Activated CD4-positive, alpha-beta T cell treated with anti-CD3 and anti-CD28 coated beads, Interleukin-2, amount 50 U/mL, for 24 hours (primary cell): ENCODE measurements at places on chromosomes 3 and 15.

DNA sequence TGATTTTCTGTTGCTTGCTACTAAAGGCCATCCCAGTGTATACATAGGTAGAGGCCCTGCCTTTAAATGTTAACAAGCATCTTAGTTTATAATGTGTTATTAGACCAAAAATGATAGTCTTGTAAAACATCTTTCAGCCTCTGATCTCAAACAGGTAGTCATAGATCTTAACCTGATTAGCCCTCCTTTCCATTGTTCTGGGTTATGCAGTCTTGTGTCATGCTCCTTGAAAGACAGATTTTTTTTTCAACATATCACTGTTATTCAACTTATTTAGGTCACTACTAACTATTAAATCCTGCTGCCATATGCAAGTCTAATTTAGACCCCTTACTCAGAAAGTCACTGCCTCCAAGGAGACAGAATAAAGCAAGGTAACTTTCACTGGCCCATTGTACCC, 19.1 kb upstream of the CLDN16 start:
- DNase-seq, result no peak

DNA sequence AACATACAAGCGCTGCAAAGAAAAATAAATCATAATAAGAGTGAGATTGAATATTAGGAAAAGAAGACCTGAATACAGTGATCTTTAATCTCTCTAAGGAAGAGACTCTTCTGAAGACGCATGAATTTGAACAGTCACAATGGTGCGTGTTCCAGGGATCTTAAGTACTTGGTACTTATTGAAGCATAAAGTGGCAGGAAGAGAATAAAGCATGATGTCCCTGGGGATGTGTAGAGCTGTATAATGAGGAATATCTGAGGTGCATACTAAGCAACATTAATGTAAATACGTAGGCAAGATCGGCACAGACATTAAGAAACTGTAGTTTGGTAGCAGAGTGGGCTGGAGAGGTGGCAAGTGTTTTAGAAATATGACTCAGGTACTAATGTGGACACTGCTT, 246.2 kb upstream of the MCTP2 start:
- no peak for DNase-seq

GRCh38 chr3:44510000-44510368, 32.5 kb upstream of the ZNF445 start:
- no peak for DNase-seq

GRCh38 chr15:22839046-22839695, 705 bp downstream of the NIPA2 start:
- no peak for DNase-seq

DNA sequence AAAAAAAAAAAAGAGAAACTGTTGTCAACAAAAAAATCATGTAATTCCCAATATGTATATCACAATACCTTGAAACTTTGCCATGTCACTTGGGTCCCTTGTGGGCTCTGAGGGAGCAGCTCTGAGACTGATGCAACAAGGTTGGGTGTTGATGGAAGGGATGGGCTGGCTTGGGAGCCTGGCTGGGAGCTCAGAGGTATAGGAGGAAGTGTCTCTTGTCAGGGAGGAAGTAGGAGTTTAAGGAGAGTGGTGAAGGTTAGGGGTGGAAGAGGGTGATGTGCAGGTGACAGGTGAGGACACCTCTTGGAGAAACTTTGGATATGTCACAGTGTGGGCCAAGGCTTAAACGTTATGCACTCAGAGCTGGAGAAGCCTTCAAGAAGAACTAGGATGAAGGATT, 2.0 kb upstream of the TM6SF1 start:
- DNase-seq, result no peak

GRCh38 chr3:48552111-48552951, 4.3 kb downstream of the PFKFB4 start:
- DNase-seq, result no peak

DNA sequence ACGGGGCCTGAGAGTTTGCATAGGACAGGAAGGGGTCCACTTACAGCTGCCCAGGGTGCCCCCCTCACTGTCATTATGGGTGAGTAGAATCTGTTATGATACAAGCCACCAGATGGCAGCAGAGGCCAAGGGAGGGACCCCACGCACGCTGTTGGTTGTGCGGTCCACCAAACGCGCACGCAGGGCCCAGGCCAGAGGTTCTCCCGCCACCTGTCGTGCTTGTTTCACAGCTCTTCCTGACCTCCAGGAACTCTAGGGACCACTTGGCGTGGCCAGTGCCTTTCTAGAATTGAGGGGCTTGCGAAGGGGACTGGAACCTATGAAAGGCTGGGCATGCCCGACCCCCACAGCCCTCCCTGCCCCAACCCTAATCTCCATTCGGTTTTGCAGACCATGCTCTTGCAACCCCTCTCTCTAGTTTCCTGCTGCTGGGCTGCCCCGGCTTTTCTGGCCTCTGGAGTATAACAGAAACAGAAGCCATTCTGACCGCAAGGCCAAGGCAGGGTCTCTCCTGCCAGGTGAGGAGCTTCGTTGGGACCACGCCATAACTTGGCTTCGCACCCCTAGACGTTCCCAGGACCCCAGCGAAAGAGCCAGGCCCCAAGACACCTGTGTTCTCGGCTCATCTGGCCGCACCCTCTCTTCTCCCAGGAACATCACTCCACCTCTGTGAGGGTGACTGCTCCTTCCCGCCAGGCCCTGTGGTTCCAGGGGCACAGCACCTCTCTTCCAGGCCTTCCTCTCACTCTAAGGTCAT, 46.0 kb downstream of the ALDH1L1 start:
- DNase-seq, result no peak

GRCh38 chr3:13517253-13517977, 31.5 kb upstream of the FBLN2 start:
- DNase-seq, result no peak

DNA sequence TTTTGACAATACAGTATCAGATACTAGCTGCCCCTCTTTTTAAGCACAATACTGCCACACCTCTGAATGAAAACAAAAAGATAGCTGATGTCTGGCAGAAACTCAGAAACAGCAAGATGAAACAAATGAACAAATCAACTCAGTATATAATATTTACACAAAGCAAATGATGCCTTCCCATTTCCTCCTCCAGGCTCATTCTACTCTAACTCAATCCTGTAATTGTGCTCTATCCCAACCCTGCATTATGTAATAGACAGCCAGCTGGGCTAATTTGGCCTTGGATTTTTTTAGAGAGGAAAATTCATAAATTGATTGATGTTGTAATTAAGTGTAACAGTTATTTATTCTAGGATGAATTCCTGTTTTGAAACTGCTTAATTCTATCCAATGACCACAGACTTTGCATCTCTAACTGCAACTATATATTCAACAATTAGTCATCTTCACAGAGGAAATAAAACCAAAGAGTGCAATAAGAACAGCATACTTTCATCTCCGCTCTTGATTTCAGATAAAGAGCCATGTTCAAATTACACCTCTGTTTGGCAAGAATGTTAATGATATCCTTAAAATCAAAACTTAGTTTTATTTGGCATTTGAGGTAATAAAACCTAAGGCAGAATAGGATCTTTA, 6.1 kb downstream of the ATG3 start:
- no peak for DNase-seq

DNA sequence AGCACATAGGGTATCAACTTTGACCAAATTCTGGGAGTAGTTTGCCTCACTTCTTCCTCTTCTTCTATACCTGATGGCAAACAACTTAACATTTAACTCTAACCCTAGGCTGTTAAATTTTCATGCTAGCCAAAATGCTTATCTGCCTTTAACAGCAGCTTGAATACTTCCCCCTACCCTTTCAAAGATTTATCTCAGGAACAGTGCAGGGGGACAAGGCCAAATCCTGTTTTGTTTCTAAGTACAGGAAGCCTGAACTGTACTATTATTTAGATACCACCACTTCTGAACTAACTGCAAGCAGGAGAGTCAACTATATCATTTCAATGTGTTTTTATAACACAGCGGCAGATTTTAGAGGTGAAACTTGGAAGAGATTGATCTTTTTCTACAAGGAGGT, 104.0 kb upstream of the CNTN6 start:
- DNase-seq, result no peak

DNA sequence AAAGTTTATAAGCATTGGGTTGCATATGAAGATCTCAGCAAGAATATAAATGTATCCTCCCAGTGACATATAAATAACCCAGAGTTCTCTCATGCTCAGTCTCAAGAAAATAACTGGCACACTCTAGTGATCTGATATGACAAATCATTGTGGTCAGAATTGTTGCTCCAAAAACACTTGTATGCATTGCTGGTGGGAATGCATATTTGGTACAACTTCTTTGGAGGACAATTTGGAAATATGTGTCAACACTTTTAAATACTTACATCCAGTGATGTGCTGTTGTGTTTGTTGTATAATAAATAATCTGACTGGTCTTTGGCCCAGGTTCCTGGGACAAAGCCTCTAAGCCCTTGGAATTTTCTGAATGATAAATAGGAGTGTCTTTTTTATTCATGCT, 66.7 kb upstream of the STT3B start:
- no peak for DNase-seq

DNA sequence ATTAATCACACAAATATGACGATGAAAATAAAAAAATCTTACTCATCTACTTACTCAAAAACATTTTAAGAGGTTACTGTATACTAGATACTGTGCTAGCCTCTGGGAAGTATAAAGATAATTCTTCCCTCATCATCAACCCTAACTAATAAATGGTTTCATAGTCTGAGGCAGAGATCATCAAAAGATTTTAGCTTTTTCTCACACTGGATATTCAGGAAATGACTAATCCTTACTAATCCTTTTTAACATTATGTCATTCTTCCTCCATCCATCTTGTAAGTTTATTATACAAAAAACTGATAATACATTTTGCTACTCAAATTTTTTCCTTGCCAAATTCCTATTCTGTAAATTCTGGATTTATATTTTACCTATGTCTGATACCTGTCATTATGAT, 29.7 kb downstream of the ACAD11 start:
- no peak for DNase-seq

DNA sequence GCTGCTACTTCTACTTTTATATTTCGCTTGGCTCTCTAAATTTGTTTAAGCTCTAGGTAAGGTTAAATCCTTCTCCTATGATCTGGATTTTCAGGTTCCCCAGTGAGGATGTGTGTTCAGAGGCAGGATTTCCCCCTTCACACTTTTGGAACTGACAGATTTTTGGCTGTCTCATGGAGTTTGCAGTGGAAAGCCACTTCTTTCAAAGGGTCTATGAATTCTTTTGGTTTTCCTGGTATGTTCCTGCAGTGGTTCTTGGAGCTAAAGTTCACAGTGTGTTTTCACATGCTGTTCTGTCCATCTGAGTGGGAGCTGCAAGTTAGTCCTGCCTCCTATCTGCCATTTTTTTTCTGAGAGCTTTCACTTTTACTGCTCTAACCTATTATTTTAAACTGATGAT, 21.6 kb upstream of the TIGIT start:
- no peak for DNase-seq

GRCh38 chr3:108133858-108134554, 43.2 kb upstream of the CD47 start:
- no peak for DNase-seq
